ENCODE measurements at places on chromosomes 6 and 20.

- DNase-seq: no peak
Observed at GRCh38 chr6:133999305-133999704, 46.3 kb downstream of the TBPL1 start.

GRCh38 chr20:57525328-57526086, 567 bp upstream of the CTCFL start:
- no peak for DNase-seq

DNA sequence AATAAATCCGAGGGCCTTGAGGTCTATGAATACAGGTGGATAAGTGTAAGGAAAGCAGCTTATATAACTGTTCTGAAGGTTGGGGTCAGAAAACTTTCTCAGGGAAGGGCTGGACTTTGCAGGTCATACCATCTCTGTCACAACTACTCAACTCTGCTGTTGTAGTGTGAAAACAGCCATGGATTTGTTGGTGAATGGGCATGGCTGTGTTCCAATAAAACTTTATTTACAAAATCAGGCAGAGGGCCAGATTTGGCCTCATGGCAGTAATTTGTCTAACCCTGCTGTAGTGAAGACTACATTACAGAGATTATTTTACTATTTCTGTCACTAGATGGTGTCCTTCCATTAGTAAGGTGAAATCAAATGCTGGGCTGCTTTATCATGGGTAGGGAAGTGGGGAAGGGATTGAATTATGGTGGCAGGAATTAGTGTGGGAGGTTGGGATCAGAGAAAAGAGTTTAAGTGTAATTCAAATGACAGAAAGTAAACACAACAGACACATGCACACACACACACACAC, 409.6 kb upstream of the CHD6 start:
- DNase-seq: no peak

- no peak for DNase-seq
Observed at GRCh38 chr6:4396044-4396443, 260.7 kb upstream of the ECI2 start.

DNA sequence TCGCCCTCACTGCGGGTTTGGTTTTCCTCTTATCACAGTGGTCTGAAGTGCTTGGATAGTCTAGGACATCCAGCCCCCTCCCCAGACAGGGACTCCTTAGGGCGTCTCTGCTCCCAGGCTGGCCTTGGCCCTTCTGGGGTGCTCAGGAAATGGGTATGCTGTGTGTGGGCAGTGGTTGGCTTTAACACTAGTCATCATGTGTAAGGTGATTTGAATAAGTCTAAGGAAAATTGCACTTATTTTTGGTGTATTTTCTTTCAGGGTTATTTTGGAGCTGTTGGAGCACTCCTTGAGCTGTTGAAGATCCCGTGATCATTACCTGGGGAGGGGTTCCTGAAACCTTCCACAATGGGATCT, 33.8 kb downstream of the PANK2 start:
- no peak for DNase-seq

GRCh38 chr6:98146656-98147055, 687.7 kb upstream of the POU3F2 start:
- no peak for DNase-seq

GRCh38 chr6:89690944-89691324, 52.4 kb upstream of the LYRM2 start:
- no peak for DNase-seq

DNA sequence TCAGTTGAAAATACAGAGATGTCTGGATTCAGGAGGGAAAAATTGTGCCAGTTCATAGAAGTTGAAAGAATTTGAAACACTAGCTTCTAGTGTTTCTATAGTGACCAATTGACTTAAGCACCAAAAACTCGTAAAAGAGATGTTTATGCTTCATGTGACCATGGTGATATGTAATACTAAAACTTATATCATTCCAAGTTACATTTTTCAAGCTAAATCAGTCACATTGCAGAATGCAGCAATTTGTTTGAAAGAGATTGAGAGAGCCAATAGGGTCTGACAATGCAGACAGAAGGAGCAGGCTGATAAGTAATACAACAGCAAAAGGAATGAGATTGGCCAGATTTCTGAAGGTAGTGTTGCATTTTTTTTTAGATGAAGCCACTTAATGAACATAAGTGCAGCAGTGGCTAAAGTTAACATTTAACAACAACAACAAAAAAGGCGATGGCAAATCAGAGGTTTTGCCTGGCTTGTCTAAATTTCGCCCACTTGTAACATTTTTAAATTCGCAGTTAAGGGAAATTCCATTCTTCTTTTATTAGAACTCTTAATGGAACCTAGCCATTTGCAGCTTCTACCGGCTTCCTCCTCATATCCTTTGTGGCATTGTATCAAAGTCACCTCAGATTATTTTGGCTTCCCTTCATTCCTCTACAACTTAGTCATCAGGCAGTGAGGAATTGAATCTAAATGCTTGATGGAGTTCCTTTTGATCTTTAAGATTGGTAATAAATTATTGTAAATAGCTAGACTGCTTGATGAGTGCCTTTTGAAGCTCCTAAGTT, 484.0 kb upstream of the SOX4 start:
- no peak for DNase-seq

- no peak for DNase-seq
Observed at GRCh38 chr6:28336284-28337120, 554 bp upstream of the ZSCAN31 start.

GRCh38 chr20:62485062-62485700, 9.4 kb upstream of the GATA5 start:
- no peak for DNase-seq

- no peak for DNase-seq
Observed at GRCh38 chr20:52824494-52825216, 147.5 kb upstream of the TSHZ2 start.

- no peak for DNase-seq
Observed at GRCh38 chr6:161369339-161369738, 95.5 kb upstream of the AGPAT4 start.

DNA sequence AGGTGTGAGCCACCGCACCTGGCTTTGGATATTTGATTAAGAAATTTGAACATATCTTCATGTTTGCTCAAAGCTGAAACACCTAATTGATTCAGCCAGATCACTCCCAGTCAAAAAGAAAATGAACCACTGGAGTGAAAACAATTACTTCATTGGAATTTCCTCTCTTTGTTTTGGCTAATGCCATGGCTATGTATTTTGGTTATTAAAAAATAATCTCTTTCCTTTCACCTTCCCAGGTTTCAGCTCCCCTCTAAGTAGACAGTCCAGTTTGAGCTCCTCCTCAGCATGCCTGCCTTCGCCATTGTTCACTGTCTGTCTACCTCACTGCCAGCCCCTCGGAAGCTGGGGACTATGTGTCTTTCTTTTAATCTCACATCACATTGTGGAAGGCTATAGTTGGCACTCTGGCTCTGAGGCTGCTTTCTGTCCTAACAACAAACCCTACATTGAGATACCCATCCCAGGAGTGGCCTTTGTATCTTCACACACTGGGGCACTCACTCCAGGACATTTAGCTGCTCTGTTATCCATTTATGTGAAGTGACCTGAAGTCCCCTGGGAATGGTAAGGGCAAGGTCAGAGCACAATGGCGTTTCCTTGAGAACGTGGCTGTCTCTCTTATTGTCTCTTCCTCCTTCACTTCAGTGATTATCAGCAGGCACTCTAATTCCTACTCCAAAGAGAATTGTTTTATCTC, 764.0 kb upstream of the CITED2 start:
- DNase-seq: no peak

- no peak for DNase-seq
Observed at GRCh38 chr6:143695969-143696663, 18.4 kb downstream of the PHACTR2 start.

- DNase-seq: no peak
Observed at GRCh38 chr6:111210194-111210728, 123.0 kb downstream of the SLC16A10 start.

DNA sequence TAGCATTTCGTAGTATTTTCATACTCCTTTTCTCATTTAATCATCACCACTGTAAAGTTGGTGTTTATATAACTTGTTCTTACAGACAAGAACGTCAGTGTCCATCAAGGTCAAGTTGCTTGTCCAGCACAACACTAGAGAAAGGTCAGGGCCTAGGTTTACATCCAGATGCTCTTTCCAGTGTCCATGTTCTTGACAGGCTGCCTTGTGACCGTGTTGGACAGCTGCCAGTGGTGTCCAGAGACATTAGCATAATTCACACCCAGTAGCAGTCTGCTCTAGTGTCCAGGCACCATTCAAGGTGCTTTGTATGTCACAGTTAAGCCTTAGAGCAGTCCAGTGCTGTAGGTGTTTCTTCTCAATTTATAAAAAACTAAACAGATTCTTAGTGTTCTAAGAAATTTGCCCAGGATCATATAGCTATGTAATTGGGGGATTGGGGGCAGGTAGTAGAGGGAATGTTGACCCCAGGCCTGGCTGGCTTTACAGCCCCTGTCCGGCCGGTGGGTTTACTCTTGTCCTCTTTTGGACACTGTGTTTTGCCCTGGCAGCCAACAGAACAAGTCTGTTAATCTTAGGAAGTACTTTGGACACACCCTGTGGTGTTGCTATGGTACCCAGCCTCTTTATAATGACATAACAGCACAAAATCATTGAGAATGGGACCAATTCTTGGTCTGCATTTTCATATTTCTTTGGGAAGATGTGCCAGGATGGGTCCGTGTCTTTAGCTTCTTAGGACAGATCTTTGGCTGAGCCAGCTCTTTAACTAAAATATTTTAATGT, 8.0 kb downstream of the STK35 start:
- no peak for DNase-seq
